ENCODE measurements at places on chromosomes 13 and 19.
A peak's percentile ranks its signal among the peaks of the same experiment; 100 is the strongest.

- no peak for DNase-seq
Observed at GRCh38 chr13:23433171-23434153, at the start of gene SACS. Gene SACS, minus strand, starts transcription at chr13:23433702. Its CDS starts 22,463 bp downstream, at chr13:23411239.

- DNase-seq: no peak
Observed at GRCh38 chr13:100333141-100333540, 244.2 kb downstream of the PCCA start.

GRCh38 chr19:41373993-41374392 lies 2.3 kb upstream of the TMEM91 start:
- peak; percentile 76 for DNase-seq

DNA sequence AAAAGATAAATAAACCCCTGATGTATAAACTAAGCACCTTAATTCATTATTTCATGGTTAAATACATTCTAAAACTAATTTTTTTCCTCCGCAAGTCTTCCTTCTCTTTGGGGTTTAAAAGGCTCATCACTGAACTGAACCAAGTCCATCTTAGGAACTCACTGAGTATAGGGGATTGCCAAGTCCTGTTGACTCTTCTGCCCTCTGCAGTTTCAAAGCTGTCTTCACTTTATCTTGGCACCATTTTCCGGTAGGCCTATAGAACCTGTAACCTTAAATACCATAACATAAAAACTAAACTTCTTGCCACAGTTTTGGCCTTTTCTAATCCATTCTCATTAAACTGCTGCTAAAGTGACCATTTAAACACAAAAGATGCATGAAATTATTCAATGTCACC lies 66.5 kb upstream of the USPL1 start:
- DNase-seq: no peak

DNA sequence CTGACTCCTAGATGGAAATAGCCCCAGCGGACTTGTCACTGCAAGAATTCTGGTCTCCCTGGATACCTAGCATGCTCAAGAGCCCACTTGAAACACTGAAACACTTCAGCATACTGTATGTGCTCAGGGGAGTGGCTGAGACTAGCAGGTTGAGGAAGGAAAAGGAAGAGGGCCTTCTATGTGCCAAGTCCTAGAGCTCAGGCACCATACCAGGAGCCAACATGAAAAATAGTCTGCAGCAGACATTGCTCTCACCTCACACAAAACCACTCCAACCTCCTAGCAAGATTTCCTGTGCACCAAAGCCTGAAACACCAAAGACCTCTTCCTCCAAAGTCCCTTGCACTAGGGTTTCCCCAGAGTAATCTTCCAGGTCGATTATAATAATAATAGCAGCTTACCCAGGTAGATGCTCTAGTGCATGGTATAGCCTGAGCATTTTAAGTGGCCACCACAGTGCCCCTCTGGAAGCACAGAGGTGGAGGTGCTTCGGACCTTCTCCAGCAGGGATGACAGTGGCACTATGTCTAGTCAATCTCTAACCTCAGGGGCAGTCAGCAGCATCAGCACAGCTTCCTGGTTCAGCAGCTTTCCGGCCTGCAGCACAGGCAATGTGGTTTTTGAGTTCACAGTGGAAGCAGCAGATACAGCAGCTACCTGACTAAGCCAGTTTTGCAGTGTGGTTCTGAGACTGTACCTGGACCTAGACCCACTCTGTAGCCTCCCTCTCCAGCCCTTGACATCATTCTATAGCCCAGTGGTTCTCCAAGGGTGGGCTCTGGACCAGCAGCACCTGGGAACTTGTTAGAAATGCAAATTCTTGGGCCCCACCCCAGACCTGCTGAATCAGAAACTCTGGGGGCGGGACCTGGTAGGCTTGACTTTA lies 45.6 kb upstream of the UBE2L5 start:
- peak; percentile 64 for DNase-seq

GRCh38 chr13:40799508-40799907 lies 10.1 kb downstream of the SLC25A15 start:
- no peak for DNase-seq

- no peak for DNase-seq
Observed at GRCh38 chr19:56136362-56136761, 4.7 kb upstream of the ZNF444 start.

GRCh38 chr19:18274781-18275356 lies 617 bp upstream of the IQCN start:
- DNase-seq: peak; percentile 85

GRCh38 chr13:50911937-50912795 lies 2.6 kb downstream of the RNASEH2B start:
- DNase-seq: peak; percentile 96

GRCh38 chr19:4930664-4931063 lies 21.4 kb downstream of the UHRF1 start:
- no peak for DNase-seq

DNA sequence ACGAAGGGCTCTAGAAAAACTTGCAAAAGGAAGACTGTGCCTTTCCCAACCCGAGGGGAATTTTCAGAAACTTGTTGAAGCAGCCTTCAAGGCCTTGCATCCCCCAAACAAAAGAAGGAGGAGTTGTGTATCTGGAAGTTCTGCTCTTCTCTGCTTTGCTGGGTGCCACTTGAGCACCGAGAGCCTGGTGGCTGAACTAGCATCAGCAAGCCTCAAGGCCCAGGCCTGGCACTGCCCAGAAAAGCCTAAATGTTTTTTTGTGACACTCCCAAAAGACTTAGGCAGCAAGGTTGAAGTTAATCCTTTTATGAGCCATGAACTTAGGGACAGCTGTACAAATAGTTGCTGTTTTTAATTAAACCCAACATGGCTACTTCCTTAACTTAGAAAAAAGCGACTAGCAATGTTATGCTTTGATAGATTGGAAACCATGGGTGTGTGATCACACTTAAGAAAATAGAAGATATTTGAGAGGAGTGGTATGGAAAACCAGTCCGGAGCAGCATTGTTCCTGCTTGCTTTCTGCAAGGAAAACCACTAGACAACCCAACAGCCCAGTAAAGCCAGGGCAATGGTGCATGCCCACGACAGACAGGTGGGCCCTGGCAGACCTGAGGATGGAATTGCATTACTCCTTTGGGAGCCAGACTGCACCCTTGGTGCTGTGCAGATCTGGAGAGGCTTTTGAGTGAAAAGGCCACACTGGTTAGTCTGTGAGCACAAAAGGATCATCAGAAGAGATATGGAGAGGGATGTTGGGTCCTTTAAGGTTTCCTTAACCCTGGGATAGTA lies 788 bp upstream of the DLEU7 start:
- DNase-seq: no peak

- no peak for DNase-seq
Observed at GRCh38 chr13:91187522-91187921, 160.0 kb upstream of the MIR17HG start.

DNA sequence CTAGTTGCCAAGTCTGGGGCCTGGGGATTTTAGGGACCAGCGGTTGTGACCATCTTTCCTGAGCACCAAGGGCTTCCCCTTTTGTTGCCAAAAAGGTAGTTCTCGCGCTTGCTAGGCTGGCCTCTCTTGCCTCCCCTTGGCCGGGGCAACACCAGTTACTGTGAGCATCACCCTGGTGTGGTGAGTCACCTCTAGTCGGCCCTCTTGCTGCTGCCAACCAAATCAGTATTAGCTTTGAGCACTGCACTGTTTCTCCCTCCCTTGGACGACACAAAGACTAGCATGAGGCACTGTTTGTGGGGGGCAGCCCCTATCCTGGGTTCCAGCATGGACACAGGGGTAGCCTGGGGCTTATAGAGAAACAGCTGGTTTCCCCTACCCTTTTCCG lies 6.9 kb downstream of the SYDE1 start:
- DNase-seq: no peak
